Upper lobe of left lung (tissue), 6 donors: ENCODE measurements at places on chromosomes 2 and 18.

DNA sequence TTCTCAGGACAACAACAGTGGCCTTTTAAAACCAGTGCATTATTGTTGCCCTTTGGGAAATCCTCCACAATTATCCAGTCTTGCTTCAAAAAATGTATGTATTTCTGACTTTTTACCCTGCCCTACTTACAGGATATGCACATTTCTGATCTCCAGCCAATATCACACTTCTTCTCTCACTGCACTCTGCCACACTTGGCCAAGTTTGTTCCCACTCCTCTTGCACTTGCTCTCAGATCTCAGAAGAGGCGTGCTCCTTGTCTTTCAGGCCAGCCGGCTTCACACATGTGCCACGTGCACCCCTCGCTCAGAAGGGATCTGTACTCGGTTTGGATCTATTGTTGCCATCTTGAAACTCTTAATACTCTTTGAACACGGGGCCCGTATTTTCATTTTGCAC, 15.4 kb downstream of the CLUL1 start:
- DNase-seq, result no peak

DNA sequence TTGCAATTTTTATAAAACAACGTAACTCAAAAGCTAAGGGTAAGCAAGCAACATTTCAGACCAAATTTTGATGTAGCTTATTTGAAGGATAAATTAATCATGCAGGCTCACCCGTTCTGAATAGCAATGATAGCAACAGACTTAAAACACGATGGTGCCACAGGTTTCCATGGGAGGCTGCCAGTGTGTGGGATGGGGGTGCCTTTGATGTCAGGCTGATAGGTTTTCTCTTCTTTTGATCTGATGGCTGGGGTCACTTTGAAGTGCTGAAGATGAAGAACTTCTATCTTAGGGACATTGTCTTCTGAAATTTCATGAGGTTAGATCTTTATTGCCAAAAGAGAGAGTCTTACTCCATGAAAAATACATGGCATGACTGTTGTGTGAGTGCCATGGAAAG, 206.8 kb downstream of the LPIN1 start:
- no peak for DNase-seq

GRCh38 chr2:47086571-47086970, 68.5 kb downstream of the STPG4 start:
- DNase-seq, result no peak

DNA sequence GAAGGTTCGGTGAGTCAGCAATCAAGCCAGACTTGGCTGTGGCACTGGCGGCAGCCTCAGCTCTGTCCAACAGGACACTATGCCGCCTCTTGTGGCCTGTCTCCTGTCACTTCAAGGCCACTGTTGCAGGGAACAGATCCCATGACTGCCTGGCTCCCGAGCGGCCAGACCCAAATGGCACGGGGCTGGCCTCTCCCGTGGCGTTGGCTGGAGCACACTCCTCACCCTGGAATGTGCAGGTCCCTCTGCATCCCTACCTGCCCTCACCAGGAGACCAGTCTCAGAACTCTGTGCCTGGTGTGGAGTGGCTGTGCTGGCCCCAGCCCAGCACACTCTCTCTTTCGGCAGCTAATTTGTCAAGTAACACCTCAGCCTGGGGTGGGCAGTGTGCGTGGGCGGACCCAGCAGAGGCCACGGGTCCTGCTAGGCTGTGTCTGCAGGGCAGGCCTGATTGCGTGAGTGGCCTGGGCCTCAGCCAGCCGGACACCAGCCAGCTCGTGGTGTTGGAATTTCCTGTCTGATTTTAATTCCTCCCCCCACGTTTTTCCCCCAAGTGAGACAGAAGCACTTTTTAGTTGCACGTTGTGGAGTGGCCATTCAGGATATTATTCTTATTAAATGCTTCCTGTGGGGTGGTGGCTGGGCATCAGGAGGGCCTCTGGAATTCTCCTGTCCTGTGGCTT, 179.3 kb downstream of the GLI2 start:
- DNase-seq, result peak; percentile 55

GRCh38 chr2:119702918-119703401, 24.0 kb downstream of the TMEM177 start:
- DNase-seq, result peak; percentile 88

GRCh38 chr2:150538651-150539201, 51.3 kb upstream of the RND3 start:
- no peak for DNase-seq

DNA sequence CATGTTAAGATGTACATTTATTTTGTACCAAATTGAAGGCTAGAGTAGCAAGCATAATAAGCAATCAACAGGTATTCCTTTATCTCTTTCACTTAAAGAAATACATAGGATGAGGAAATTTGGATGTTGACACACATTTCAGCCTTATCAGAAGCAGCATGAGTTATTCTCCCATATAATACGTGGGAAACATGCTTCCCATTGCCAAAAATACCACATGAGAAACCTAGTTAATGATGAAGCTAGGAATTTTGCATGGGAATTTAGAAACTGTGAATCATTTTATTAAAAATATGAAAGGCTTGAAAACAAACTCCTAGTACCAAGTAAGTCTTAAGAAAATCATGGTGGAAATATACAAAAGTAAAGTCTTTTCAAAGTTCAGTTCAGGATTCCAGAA, 751.8 kb downstream of the TSN start:
- no peak for DNase-seq
